Ovary (tissue), 10 donors: ENCODE measurements at places on chromosomes 1 and 21. TPM values are rescaled to one million over a fixed set of nuclear protein-coding genes. Genes with fewer than 3 reads are reported as not detected.

The CNR2 gene
- 0.10 TPM for polyA plus RNA-seq

The CNN3 gene
- 145 TPM for polyA plus RNA-seq

The LCE1A gene
- polyA plus RNA-seq, result not detected

- DNase-seq, result no peak
These were observed 124.7 kb downstream of the TNFSF18 start for GRCh38 chr1:172926070-172926469.

DNA sequence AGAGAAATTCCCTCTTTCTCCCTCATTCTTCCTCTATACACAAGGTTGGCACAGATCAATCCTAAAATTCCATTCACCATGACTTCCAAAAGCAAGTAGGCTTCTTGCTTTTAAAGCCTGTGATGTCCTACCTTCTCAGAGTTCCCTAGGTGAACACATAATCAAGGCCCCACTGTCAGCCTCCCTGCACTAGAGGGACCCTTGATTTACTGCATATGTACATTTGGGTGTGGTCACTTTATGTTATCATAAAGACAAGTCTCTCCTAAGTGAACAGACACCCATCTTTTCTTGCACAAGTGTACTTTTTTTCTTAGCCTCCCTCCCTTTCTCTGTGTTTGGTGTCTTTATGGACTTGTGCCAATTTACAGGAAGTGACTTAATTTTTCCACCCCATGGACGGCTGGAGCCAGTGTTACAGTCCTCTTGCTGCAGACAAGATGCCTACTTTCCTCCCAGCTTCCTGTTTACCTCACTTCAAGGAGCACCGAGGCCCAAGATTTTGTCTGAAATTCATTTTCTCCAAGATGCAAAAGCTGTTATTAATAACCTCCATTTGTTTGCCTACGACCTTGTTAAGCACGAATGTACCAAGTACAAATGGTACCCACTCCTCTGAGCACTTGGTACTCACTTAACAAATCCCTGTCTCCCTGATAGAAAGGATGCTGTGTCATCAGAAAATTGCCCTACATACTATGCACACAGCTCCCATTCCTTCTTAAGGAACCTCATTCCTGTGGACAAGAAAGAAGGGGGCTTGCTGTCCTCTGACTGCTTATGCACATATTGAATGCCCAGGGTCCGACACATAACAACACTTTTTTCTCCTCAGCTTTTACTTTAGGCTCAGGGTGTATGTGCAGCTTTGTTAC lies 82.8 kb upstream of the SLC44A3 start:
- no peak for DNase-seq

- DNase-seq, result no peak
These were observed 3.0 kb upstream of the SPATC1L start for GRCh38 chr21:46187261-46187660.

DNA sequence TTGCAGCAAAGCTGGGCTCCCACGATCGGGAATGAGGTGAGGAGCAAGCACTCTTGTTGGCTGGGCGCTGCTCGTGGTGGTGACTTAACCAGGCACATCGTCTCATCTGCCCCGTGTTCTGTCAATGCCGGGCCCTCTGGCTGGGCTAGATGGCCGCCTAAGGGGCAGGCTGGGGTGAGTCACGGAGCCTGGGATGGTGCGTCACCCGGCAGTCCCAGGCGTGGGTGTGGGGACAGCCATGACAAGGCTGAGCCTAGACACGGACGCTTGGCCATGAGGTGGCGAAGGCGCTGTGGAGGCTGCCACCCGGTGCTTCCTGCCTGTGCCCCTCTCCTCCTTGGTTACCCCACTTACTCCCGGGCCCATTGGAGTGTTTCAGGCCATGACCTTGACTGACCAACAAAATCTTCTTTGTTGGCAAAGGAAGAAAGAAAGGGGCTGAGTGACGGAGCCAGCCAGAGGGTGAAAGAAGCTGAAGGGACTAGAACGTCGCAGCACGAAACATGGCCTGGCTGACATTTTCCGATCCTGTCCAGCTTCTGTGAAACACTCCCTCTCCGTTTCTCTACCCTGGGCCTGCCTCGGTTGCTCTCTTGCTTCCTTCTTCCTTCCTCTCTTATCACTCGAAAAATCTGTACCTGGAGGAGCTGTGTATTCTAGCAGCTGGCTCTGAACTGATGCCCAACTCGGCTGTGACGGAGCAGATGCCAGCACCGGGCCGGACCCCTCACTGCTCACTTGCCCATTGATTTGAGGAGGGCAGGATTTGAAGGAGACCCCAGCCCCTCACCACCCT lies 596 bp downstream of the CD247 start:
- no peak for DNase-seq

DNA sequence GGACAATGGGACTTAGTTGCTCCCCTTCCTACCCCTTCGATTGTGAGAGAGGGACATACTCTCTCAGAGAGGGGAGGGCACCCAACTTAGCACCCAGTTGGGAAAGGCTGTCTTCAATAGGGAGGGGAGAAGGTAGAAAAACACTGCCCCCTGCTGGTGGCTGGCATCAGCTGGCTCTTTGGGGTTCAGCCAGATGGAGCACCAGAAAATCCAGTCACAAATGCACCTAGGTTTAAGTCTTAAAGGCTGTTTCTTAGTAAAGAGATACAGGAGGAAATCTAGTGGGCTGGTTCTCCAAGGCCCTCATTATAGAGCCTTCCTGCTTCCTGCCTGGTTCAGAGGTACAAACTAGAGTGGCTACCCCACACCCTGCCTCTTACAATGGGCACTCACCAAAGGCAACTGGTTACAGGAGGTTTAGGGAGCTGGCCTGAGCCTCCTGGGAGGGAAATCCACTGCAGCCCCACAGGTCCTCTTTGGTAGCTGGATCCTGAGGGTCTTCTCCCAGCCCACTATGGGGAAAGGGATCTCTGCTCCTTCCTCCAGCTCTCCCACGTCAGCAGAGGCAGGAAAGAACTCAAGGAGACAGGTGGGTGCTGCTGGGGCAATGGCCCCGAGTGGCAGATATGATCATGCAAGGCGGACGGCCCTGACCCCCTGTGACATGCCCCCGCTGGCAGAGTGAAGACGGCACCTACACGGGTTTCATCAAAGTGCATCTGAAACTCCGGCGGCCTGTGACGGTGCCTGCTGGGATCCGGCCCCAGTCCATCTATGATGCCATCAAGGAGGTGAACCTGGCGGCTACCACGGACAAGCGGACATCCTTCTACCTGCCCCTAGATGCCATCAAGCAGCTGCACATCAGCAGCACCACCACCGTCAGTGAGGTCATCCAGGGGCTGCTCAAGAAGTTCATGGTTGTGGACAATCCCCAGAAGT lies 28.3 kb downstream of the EIF2D start:
- DNase-seq, result peak; percentile 78

DNA sequence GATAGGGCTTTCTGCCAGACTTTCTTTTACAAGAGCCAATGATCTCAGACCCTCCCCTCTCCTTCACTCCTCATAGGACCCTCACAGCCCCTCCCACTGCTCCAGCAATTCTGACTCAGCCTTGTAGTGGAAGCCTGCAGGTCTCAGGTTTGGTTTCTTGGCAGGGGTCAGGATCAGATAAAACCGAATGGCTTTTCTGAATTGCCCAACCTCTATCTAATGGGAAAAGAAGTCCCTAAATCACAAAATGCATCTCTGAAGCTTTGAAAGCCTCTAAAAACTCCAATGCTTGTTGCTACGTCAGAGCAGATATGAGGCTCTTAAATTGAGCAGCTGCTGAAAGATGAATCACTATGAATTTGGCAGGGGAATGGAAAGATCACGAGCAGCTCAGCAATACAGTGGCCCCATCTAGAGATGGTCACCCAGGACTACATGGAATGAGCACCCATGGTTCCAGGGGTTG lies 74.5 kb downstream of the NID1 start:
- DNase-seq, result no peak

GRCh38 chr1:30511563-30511962 lies 211.8 kb downstream of the MATN1 start:
- DNase-seq, result no peak
